ENCODE measurements at places on chromosomes 5 and 9. TPM values are rescaled to one million over a fixed set of nuclear protein-coding genes. Genes with fewer than 3 reads are reported as not detected.

The TNFAIP8 gene
- 11.3 TPM for total RNA-seq

The LCN2 gene
- 6.5 TPM for total RNA-seq

The C9orf153 gene
- total RNA-seq, result 0.33 TPM

The FBP2 gene
- not detected for total RNA-seq

The GRIA1 gene
- under 0.01 TPM for total RNA-seq

The ANKRD34B gene
- not detected for total RNA-seq

The TAF11L8 gene
- total RNA-seq, result not detected

The TRIM7 gene
- 6.3 TPM for total RNA-seq

The GNAQ gene
- total RNA-seq, result 66.2 TPM

The FRMPD1 gene
- total RNA-seq, result 0.17 TPM

The CENPH gene
- 26.3 TPM for total RNA-seq

The AHRR gene
- total RNA-seq, result 1.7 TPM

The UBQLN1 gene
- 126 TPM for total RNA-seq

Measured in mammary epithelial cell (primary cell).